ENCODE measurements at places on chromosomes 2 and 18.

DNA sequence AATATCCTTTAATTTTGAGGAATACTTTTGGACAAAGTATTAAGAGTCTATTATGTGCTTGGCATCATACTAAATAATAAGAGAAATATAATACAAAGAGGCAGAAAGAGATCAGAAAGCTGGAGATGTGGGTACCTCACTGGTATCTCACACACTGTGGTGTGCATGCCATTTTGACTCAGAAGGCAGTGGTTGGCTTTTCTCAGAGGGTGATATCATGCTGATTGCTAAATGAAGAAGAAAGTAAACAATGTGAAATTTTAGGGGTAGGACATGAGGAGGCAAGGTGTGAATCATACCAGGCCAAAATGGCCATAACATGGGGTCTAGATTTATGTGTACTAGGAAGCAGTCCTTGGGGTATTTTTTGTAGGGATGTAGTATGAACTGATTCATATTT lies 16.6 kb upstream of the SPOPL start:
- DNase-seq = no peak

DNA sequence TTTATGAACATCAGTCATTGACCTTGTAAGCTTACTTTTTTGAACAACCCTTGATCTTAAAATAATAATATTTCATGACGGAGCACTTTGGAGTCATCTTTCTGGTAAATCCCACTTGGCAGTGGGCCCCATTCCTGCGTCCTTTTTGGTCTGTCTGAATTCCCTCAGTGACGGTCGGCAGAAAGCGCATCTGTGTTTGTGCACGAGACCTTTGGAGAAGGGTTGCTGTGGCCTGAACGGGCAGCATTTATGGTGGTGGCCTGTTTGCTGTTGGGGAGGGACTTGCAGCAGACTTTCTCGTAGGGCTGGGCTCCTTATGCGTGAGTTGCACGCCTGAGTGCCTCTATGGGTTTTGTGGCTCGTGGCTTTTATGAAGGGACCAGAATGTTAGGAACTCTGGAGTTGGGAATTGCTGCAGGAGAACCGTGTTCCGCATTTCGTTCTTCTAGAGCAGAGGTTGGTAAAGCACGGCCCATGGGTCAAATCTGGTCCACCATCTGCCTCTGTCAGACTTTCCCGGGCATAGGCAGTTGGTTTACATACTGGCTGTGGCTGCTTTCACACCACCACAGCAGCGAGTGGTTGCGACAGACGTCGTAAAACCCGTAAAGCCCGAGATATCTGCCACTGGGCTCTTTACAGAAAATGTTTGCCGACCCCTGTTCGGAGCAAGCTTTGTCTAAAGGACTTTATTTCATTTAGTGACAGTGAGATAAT lies 30.8 kb downstream of the LPIN1 start:
- no peak for DNase-seq

GRCh38 chr2:54945391-54946219 lies 104.6 kb downstream of the RTN4 start:
- DNase-seq = no peak

DNA sequence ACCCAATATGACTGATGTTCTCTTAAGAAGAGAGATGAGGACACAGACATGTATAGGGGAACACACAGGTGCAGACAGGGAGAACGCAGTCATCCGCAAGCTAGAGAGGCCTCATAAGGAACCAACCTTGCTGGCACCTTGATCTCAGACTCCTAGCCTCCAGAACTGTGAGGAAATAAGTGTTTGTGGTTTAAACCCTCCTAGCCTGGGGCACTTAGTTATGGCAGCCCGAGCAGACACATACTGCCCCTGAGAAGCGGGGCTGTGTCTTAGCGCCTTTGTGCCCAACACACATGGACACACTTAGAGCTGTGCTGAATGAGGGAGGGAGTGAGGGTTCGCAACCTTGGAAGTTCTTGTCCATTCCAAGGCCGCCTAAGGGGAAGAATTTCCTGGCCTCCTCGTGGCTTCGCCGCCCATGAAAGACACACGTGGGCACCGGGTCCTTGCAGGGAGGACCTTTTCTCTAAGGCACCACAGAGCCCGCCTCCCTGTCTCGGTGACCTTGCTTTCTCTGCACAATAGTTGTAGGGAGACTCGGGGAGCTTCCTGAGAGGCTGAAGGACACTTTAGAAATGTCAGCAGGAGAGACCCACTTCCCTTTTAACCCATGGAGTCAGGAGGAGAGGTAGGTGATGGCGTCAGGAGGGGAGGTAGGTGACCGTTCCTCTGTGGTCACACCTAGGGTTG lies 224.5 kb upstream of the HDAC4 start:
- DNase-seq = no peak

- no peak for DNase-seq
Observed at GRCh38 chr2:66013456-66013855, 421.5 kb upstream of the MEIS1 start.

DNA sequence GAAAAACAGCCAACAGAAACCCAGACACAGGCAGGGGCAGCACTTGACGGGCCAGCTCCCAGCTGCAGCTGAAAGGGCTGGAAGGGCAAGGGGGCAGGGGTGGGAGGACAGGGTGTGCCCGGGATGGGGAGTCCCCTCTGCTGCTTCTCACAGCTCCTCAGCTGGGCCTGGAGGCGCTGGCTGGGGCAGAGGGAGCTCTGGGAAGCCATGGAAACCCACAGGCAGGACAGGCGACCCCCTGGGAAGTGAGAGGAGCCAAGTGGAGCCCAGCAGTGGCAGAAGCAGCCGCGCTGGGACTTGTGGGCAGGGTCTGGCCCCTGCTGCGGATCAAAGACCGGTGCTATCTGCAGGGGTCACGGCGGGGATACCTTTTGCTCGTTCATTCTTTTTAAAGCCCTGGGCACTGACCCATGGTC lies 20.7 kb downstream of the OTOF start:
- DNase-seq = no peak

- DNase-seq = no peak
Observed at GRCh38 chr18:12098374-12098773, 4.7 kb downstream of the ANKRD62 start.

DNA sequence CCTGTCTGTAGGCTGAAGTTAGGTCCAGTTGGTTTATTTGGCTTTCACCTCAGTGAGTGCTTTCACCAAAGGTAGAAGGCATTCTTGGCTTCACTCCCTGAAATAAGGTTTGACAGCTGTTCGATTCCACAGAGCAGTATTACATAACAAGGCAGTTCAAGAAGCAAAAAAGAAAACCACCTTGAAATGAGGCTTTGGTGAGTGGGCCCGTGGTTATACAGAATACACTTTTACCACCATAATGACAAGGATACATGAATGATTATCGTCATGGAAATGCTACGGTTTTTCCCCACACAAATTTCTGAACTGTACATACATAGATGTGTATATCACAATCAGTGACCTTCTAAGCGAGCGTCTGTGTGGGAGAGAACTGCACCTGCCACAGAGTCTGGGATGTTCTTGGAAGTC lies 80.0 kb upstream of the CHRNA1 start:
- no peak for DNase-seq

GRCh38 chr2:64692401-64692800 lies 38.7 kb upstream of the SERTAD2 start:
- DNase-seq = no peak

GRCh38 chr2:169221745-169222369 lies 140.5 kb downstream of the LRP2 start:
- no peak for DNase-seq
